ENCODE measurements at places on chromosomes 2 and 18.

DNA sequence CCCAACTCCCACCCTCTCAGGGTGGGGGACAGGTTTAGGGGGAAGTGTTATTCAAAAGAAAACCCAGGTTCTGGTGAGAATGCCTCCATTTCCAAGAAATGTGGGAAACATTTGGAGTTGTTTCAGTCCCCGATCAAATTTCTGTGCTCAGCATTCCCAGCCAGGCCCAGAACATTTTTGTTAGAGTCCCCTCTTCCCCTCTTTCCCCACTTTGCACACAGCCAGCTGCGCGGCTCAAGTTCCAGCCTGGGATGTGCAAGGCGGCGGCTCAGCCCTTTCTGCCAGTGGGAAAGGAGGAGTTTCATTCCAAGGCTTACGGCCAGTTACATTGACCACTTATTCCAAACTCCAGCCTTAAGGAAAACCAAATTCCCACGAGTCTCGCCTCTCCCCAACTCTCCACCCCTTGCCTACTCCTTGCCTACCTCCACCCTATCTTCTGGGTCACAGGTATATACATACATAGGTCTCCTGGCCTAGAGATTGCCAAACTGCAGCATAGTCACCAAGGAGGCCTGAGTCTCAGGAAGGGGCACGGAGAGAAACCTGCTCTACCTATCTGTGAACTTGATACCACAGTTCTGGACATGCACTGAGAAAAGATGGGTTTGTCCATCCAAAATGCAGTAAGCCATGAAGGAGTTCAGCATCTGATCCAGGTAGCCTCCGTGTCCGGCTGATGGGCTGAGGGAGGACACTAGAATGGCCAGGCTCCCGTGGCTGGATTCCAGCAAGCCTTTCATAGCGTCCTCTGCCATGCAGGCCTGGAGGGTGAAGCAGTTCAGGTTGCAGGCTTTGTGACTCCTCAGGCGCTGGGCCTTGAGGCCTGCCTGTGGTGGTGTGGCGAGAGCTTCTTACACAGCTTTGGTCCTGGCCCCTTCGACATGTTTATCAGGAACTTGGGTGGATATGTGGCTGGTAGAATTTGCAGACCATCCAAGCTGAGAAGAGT lies 154.5 kb downstream of the ZFP36L2 start:
- no peak for DNase-seq

DNA sequence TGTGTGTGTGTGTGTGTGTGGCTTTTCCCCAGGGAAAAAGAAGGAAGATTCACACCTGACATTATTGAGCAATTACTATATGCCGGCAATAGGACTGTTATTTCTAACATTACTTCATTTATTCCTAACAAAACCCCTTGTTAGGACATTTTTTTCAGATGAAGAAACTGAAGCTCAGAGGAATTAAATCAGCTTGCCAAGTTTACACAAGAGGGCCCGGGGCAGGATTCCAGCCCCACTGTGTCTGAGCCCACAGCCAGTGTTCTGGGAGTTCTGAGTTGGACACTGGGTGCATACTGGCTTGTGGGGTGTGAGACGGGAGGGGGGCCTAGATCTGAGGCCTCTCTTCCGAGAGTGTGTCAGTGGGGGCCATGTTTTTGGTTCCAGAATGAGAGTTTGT lies 9.9 kb downstream of the TOGARAM2 start:
- DNase-seq: no peak

- no peak for DNase-seq
Measured at GRCh38 chr2:42407476-42407875, 46.5 kb upstream of the COX7A2L start.

DNA sequence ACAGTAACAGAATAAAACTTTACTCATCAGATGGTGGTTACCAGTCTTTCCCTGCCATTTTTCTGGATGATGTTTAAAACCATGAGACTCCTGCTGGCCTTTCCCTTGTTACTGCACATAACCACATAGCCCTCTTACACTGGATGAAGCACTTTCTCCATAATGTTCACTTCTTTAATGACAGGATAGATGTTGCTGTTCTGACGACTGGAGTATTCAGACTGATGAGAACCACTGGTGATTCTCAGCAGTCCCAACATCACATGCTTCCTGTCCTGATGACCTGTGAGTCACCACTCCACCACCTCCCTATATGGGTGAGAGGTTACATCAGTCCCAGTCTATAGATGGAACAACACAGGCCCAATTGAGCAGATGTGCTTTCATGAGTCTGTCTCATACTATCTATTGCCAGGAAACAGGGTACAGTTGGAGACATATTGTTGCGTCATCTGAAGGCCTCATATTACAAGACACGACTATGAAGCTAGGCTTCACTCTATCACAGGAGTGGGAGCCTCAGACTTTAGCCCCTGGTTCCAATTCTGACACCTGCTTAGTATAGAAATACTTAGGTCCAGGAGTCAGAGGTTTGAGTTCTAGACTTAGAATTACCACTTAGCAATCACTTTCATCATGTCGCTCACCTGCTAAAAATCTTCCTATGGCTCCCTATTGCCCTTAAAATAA lies 145.7 kb upstream of the KLF7 start:
- no peak for DNase-seq

DNA sequence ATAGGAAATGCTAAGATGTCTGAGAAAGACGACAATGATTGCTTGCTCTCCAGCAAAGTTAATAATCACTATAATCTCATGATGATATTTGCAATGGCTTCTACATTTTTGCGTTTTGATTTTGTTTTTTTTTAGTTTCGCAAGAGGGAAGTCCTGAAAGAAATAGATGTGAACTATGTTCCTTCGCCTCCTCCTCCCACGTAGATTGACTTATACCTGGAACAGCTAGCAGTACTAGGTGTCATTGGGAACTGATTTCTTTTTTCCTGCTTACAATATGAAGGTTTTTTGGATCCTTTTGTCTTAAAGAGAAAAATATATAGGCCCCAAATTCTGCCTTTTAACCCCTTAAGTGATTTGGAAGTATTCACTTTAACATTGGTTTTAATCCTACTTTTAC lies 26.7 kb downstream of the ITPRID2 start:
- no peak for DNase-seq

- no peak for DNase-seq
Measured at GRCh38 chr2:222842491-222843174, 18.2 kb upstream of the ACSL3 start.

DNA sequence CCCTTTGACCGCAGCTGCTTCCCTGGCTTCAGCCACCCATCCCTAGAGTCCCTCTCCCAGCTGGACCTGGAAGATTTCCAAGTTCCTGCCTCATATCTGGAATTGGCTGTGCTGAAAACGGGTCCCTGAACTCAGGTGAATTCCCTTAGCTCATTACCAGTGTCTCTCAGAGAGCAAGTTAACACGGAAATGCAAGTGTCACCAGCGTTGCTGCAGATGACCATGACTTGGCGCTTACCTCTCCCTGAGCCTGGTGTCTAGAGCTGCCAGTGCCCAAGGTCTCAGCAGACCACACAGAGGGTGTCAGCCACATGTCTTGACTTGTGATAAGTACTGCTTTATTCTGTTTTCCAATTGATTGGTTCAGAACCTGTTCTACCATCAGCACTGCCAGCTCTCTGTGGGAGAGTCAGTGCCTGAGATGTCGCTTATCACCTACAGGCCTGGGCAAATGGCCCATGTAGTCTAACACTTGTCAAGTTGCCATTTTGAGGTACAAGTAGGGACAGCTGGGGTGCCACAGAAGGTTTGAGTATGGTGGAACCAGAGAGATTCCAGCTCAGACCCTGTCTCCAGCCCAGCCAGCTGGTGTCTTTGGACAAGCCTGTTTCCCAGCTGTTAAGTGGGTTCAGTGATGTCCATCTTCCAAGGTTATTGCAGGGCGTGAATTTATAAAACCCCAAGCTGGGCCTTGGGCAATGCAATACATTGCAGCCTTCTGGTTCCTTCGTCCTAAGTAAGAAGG lies 48.7 kb downstream of the LYPD1 start:
- no peak for DNase-seq

DNA sequence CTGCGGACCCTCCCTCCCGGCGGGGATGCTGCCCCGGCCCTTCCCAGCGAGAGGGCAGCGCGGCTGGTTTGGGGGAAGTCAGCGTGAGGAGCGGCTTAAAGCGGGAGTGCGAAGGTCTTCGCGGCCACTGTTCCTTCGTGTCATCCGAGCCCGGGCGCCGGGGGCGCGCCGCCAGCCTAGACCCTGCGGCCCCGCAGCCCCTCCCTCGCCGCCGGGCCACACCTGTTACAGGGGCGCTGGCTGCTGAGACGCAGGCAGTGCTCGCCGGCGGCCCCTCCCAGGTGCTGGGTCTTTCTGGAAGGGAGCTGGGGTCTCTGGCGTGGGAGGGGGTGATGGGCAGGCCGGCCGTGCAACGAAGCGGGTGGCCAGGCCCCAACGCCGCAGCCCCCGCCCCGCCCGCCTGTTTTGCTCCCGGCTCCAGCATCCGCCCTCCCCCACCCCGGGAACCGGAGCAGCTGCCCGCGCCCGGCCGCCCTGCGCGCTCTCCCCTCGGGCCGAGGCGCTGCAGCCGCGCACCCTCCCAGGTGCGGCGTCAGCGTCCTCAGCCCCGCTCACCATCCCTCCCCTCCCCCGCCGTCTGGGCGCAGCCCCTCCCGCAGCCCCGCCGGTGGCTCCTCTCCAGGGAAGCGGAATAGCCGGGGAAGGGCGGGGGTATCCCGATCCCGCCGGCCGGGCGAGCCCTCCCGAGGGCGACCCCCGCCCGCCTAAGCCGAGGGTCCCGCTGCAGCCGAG lies 727 bp downstream of the KIF1A start:
- no peak for DNase-seq

GRCh38 chr2:204628926-204629712 lies 83.8 kb downstream of the PARD3B start:
- no peak for DNase-seq

DNA sequence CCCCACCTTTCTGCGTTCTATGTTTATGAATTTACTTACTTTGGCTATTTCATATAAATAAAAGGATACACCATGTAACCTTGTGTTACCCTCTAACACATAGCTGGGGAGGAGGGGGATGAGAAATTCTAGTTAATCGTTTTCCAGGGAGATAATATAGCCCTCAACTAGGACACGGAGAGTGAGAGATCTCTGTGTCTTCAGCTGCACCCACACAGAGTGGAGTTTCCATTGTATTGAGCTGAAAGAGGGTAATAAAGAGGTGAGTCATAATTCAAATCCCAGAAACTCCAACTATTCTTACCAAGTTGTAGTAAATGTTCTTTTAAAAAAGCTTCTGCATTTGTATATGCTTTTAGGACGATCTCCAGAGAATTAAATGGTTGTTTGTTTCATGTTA lies 110.1 kb upstream of the SULT1C3 start:
- DNase-seq: no peak

All from activated CD4-positive, alpha-beta T cell treated with anti-CD3 and anti-CD28 coated beads, Interleukin-2, amount 50 U/mL, for 4 hours (primary cell).